ENCODE measurements at places on chromosomes 7 and 10.

- DNase-seq = no peak
Measured at GRCh38 chr7:23467806-23468525, 2.3 kb downstream of the IGF2BP3 start.

GRCh38 chr10:103546401-103546800, 52.9 kb downstream of the NEURL1 start:
- DNase-seq = no peak

GRCh38 chr7:22782616-22783232, 39.9 kb downstream of the TOMM7 start:
- DNase-seq = peak; percentile 71

DNA sequence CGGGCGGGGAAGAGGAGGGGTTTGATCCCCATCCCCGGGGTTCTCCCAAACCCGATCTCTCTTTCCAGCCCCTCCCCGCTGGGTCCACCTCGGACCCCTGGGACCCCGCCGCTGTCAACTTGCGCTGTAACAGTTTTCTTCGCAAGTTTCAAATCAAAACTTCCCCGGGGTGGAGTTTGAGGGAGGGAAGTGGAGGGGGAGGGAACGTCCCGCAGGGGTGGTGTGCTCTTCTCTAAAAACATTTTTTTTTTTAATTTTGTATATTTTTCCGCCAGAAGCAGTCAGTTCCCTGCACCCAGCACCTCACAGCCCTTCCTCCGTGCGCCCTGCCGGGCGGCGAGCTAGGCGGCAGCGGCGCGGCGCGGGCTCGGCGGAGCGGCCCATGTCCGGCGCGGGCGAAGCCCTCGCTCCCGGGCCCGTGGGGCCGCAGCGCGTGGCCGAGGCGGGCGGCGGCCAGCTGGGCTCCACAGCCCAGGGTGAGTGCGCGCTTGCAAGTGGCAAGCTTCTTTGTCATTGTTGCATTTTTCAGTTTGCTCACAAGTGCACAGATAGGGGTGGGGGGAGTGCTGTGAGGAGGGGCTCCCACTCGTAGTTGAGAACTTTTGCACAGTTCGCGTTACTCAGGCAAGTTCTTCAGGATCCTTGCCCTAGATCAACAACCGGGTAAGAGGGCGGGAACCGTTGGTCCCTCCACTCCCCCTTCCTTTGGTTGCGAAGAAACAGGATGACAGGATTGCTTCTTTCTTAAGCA, 933 bp downstream of the MDFIC start:
- peak; percentile 50 for DNase-seq

GRCh38 chr10:109902992-109903947, 20.0 kb downstream of the XPNPEP1 start:
- DNase-seq = no peak

DNA sequence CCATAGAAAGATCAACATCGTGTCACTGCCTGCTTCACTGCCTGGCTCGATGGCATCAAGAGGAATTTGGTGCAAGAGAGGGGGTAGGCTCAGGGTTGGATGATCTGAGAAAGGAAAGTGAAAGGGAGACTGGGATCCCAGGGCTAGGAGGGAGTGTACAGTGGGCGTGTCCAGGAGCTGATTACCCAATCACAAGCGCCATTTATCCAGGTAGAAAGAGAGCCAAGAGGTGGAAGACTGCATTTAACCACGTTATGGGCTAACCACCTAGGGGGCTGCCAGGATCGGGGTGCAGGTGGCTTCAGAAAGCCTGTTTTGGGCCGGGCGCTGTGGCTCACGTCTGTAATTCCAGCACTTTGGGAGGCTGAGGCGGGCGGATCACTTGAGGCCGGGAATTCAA, 10.3 kb downstream of the PODXL start:
- no peak for DNase-seq
